ENCODE measurements at places on chromosomes 5 and 9.
A peak's percentile ranks its signal among the peaks of the same experiment; 100 is the strongest.

DNA sequence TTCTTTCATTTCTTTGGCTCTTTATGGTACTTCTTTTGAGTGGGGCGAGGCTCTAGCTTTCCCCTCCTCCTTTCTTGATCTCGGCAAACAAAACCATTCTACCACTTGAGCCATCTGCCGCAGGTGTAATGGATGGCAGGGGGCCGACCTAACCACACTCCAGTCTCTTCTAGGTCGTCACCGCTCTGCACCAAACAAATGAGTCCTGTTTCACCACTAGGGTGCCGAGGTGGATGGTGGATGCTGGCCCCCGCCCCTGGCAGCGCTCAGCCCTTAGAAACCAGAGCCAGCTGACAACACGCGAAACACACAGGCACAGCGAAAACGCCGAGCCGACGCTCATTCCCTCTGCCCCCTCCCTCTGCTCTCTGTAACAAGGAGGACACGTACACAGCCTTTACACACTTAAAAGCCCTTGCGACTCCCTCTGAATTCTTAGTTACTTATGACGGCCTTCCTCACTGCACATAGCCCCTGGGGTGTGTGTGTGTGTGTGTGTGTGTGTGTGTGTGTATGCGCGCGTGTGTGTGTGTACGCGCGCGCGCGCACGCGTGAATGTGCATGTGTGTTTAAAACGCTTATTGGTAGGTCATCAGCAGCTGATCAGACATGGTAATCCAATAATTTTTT, 199.4 kb downstream of the MEF2C start:
- DNase-seq: peak; percentile 89

- DNase-seq: no peak
Measured at GRCh38 chr9:20732118-20732517, 48.1 kb downstream of the FOCAD start.

DNA sequence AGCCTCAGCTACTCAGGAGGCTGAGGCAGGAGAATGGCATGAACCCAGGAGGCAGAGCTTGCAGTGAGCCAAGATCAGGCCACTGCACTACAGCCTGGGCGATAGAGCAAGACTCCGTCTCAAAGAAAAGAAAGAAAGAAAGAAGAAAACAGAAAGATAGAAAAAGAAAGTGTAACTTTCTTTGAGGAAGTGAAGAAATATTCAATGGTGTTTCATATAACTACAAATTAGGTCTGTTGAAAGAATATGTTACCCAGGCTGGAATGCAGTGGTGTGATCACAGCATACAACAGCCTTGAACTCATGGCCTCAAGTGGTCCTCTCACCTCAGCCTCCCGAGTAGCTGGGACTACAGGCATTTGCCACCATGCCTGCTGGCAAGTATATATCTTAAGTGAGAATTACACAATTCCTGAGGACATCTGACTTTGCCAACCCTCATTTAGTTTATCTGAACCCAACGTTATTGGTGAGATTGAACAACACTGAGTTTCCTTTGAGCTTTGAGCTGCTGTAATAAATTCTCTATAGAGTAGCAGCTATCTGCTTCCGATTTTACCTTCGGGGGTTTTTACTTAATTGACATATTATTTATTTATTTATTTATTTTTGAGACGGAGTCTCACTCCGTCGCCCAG, 2.0 kb upstream of the FAF2 start:
- no peak for DNase-seq

- DNase-seq: no peak
Measured at GRCh38 chr9:126591922-126592321, 21.8 kb upstream of the LMX1B start.

DNA sequence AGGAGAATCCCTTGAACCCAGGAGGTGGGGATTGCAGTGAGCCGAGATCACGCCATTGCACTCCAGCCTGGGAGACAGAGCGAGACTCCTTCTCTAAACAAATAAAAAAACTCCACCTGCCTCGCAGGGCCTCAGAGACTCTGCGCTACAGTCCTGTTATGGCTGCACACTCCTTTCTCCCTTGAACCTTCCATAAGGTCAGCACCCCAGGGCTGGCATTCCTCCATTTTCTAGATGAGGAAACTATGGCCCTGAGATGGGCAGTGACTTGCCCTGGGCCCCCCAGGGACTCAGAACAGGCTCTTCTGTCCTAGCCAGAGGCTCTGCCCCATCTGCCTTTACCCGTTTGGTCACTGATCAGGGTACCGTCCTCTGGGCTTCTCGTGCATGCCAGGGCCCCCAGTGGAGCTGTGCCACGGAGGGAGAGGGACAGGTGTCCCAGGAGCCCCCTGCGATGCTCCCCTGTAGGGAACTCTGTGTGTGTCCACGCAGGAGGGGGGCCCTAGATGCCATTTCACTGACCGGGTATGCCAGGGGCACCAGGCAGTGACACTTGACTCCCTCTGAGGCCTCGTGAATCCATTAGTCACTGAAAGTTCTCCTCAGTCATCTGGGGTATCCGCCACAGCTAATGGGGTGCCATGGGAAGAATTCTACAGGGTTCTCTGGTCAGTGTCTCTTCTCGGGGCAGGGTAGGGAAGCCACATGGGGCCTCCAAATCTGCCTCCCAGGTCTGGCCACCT, 16.2 kb downstream of the RALGDS start:
- DNase-seq: no peak

GRCh38 chr9:127628758-127629467, 16.8 kb downstream of the STXBP1 start:
- DNase-seq: no peak

DNA sequence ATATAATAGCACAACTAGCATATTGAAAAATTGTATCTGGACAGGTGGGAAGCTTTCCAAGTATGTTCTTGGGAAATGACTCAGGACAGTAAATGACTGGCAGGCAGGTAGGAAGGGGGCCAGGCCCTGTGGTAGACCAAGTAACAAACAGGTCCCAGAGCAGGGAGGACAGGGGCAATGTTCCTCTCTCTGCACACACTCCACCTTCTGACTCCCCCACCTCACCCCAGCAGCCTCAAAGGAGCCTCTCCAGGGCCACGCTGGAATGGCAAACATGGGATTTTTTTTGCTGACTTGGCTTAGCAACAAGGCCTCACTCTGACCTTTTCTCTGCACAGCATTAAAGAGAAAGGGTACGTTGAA, 31.1 kb upstream of the IQGAP2 start:
- DNase-seq: no peak

DNA sequence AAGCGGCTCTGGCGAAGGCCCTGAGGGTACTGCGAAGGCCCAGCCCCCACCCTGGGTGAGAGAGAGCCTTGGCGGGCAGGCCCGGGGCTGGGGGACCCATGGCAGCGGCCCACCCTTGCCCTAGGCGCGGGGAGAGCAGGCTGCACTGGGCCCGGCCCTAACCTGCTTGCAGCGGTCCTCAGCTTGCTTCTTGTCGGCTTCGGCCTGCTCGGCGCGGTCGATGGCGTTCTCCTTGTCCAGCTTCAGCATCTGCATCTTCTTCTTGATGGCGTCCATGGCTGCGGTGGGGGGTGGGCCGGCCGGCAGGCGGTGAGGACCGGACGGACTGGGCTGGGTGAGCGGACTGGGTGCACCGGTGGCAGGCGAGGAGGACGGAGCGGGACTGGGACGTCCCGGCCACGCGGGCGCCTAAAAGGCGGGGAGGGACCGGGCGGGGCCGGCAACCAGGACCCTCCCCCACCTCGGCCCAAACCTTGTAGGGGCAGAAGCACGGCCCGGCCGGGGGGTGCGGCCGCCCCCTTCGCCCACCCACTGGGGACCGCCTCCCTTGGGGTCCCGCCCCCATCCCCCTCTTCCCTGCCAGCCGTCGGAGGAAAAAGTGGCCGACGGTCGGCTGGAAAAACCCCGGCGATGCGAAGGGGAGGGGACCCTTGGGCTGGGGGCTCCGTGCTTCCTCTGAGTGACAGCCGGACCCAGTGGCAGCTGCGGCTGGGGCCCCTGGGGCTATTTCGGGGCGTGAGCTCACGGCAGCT, at the start of gene TPM2:
Gene TPM2 (minus strand): TSS at position 384 of the 752 bp plus-strand sequence. CDS start 108 bp downstream, at position 276.
- DNase-seq: no peak

GRCh38 chr9:80320480-80320879, 748.7 kb downstream of the TLE4 start:
- no peak for DNase-seq

GRCh38 chr5:38576442-38576841, 20.0 kb upstream of the LIFR start:
- no peak for DNase-seq

- no peak for DNase-seq
Measured at GRCh38 chr5:77649776-77650175, 11.3 kb upstream of the OTP start.

DNA sequence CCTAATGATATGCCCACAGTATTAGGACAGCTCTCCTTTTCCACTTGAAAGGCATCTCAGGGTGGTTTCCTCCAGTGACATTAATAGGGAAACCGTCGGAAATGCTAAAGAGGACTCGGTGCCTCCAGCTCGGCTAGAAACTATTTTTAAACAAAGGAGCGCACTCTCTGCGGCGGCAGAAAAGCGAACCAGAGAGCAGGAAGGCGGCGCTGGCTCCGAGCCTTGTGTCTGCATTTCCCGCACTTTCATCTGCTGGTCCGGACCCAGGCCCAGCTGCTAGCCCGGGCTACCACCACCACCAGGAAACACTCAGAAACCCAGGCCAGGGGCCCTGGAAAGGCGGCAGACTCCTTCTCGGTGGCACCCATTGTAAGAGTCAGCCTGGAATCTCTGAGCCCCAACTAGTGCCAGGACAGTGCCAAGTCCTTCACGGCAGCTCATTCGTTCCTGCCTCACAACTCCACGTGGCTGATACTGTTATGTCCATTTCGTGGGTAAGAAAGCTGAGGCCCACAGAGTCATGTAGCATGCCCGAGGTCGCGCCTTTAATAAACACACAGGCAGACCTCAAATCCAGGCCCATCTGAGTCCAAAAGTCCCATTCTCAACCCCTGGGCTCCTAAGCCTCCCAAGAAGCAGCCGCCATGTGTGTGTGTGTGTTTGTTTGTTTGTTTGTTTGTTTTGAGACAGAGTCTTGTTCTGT, 73.9 kb downstream of the VAV2 start:
- no peak for DNase-seq

- DNase-seq: no peak
Measured at GRCh38 chr5:92780057-92780456, 801.0 kb downstream of the NR2F1-AS1 start.

DNA sequence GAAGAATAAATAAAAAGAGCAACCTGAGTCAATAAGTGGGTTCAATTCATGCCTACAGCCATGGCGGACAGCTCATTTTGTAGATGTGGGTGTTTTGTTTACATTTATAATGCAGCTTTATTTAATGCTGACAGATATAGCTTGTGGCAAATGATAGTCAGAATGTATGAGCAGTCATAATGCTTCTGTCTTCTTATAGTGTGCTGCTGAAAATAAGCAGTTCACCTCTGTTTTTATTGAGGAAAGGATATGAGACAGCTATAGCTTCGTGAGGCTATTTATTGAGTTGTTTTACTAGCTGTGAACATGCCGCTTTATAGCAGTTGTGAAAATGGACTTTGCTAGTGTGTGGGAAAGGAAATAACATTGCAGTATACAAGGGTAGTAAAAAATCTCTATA, 147.4 kb downstream of the PBX3 start:
- no peak for DNase-seq

- no peak for DNase-seq
Measured at GRCh38 chr5:141615991-141616720, 2.6 kb downstream of the DIAPH1 start.

GRCh38 chr9:16515879-16516301, 354.6 kb downstream of the BNC2 start:
- no peak for DNase-seq

DNA sequence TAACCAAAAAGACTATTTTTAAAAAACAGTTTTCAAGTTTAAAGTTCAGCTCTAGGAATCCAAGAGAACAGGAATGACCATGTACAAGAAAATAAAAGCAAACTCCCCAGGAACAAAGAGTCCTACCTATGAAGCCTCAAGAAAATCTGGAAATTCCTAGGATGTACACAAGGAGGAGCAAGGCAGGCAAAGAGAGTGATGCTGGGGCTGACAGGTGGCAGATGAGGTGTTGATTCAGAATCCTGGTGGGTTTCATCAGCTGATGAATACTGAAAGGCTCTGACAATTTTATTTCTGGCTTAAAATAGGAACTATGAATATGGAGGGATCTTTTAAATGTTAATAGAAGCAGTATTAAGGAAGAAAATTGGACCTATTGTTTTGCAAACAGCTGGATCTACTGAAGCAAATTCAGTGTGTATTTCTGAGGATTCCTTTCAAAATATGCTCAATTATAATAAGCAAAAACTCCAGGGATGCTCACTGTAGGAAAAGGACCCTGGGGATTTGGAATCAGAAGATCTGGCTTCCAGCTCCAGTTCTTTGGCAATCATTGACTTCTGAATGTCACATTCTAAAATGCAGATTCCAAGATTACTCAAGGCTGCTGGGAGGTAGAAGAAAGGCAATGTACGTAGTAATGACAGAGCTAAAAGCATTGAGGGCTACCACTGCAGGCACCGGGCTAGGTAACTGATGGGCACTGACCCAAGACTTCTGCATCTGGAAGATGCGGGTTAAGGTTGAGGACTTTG, 28.0 kb upstream of the SH3RF2 start:
- DNase-seq: no peak

GRCh38 chr5:139823757-139824355, 28.2 kb downstream of the PSD2 start:
- no peak for DNase-seq

DNA sequence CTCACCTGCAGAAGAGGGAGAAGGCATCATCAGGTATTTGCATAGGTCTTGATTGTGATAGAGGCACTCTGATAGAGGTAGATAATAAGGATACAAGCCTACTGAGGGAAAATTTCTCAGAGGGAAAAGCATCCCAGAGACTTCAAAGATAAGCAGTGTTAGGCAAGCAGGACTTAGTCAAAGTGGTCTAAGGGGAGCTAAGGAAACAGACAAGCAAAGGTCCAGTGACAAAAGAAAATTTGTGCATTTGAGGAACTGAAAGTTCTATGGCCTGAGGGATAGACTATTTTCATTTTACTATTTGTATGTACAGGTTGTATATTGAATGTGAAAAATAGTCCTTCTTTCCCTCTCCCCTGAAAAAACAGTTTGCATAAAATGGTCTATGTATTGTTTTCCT, 27.4 kb downstream of the OXCT1 start:
- DNase-seq: no peak

DNA sequence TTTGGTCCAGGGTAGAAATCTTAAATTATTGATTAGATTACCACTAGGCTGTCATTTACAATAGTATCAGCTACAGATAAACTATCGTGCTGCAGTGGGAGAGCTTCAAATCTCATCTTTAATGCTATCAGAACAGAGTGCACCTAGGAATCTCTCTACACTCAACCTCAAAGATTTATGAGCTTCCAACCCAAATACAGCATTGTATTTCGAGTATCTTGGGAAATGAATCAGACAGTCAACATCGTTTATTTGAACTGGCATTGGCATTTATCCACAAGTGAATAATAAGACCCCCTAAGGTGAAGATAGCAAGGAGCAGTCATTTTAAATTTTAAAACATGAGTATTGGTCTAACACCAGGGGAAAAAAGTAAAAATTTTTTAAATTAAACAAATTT, 1203.2 kb downstream of the CDH12 start:
- DNase-seq: no peak

DNA sequence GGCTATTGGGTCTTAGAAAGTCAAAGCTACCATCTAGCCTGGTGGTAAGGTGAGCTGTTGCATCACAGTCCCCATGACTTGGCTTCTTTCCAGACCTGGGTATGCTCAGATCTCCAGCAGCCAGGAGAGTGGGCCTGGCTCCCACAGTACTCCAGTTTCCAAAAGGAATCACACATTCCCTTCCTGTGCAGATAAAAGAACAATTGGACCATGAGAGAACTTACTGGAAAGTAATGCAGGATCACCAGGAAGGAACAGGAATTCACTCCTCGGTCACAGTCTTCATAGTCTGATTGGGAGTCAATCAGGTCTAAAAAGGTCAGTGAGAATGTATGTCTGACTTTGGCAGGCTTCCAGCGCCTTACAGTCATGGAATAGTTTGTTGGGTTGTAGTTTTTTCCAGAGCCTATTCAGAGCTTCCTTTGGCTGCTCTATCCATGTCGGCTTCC, 47.8 kb upstream of the CD180 start:
- DNase-seq: no peak

All from cerebellum (tissue), 4 donors.